ENCODE measurements at places on chromosomes 5 and 9. TPM values are rescaled to one million over a fixed set of nuclear protein-coding genes. Genes with fewer than 3 reads are reported as not detected.

DNA sequence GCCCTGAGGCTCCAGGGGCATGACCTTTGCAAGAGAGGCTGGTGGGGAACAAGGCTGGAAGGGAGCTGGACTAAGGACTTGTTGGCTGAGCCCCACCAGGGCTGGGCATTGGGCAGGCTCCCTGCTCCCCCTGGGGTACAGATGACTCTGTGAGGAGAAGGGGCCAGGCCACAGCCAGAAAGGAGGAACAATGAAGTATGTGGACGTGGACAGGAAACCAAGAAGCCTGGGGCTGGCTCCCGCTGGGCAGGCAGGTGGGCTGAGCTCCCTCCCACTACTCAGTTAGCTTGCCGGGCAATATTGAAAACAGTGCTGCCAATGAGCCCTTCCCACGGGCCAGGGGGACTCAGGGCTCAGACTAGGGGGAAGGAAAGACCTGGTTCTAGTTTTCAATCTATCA, 66.1 kb upstream of the SPTLC1 start:
- H3K27ac ChIP-seq: no peak overlapping the region
- no peaks in the 10 kb centered on the region for H3K36me3 ChIP-seq
- H3K27me3 ChIP-seq: no peaks in the 10 kb centered on the region
- H3K4me1 ChIP-seq: no peaks in the 10 kb centered on the region
- H3K4me3 ChIP-seq: no peak overlapping the region

GRCh38 chr5:175478008-175478383, 364 bp upstream of the SFXN1 start:
- H3K27me3 ChIP-seq: no peaks in the 10 kb centered on the region
- no peak for DNase-seq
- H3K4me1 ChIP-seq: peaks cover 26% of the 10 kb centered on the region
- peaks cover 11% of the 10 kb centered on the region for H3K36me3 ChIP-seq
- no peak overlapping the region for H3K27ac ChIP-seq
- peak overlapping the region; percentile 71 for H3K4me3 ChIP-seq

GRCh38 chr5:57887851-57888621, 405.4 kb upstream of the ACTBL2 start:
- H3K27ac ChIP-seq: peak overlapping the region; percentile 89
- H3K4me3 ChIP-seq: no peak overlapping the region
- no peaks in the 10 kb centered on the region for H3K36me3 ChIP-seq
- no peaks in the 10 kb centered on the region for H3K27me3 ChIP-seq
- H3K4me1 ChIP-seq: peaks cover 54% of the 10 kb centered on the region
- DNase-seq: no peak

- peaks cover 30% of the 10 kb centered on the region for H3K36me3 ChIP-seq
- H3K4me1 ChIP-seq: peaks cover 4% of the 10 kb centered on the region
- no peak for DNase-seq
- no peaks in the 10 kb centered on the region for H3K27me3 ChIP-seq
These were observed 46.6 kb downstream of the ATG10 start for GRCh38 chr5:82018462-82018861.

GRCh38 chr9:110213413-110214044, 5.6 kb upstream of the C9orf152 start:
- H3K4me3 ChIP-seq: no peak overlapping the region
- H3K27me3 ChIP-seq: peaks cover 5% of the 10 kb centered on the region
- peaks cover 5% of the 10 kb centered on the region for H3K4me1 ChIP-seq
- no peak for DNase-seq
- no peaks in the 10 kb centered on the region for H3K36me3 ChIP-seq
- no peak overlapping the region for H3K27ac ChIP-seq

DNA sequence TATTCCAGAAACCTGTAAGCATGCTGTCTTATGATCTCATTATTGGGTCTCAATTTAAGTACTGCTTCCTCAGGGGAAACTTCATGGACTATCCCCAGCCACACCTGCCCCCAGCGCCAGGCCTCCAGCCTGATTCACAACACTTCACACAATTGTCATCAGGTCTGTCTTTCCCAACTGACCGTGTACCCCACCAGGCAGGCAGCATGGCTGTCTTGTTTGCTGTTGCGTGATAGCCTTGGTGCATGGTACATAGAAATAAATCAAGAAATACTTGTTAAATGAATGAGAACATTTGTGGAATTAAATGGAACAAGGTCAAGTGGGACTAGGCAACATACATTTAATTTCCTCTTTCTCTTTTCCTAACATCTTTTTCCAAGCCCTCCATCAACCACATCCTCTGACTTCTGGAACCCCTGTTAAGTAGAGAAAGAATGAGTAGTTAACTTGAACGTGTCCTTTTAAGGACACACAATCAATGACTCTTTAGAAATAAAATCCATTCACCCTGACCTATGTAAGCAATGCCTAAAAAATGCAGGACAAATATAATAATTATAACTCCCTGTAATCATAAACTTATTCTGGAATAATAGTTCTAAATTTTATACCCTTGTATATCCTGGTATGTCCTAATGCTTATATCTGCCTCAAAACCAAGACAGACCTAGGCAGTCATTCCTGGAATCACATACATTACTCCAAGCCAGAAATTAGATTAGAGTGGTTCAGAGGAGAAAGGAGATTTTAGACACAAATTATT, 17.2 kb upstream of the THG1L start:
- H3K4me1 ChIP-seq: peaks cover 5% of the 10 kb centered on the region
- H3K27ac ChIP-seq: no peak overlapping the region
- H3K4me3 ChIP-seq: no peak overlapping the region
- no peak for DNase-seq
- H3K27me3 ChIP-seq: no peaks in the 10 kb centered on the region

DNA sequence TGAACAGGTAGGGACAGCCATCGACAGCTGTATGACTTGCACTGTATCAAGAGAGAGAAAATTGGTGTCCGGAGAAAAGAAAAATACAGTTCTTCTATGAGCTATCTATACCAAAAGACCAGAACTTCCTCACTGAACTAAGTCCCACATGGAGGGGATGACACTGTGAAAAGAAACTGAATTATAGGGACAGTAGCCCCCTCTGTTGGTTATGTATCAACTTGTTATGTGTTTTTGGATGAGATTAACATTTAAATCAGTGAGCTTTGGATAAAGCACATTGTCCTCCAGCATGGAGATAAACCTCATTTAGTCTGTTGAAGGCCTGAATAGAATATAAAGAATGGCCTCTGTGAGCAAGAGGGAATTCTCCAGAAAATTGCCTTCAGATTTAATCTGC, 176.6 kb upstream of the SH3GL2 start:
- H3K27ac ChIP-seq: no peak overlapping the region
- peaks cover 11% of the 10 kb centered on the region for H3K36me3 ChIP-seq
- no peak for DNase-seq
- no peaks in the 10 kb centered on the region for H3K27me3 ChIP-seq

DNA sequence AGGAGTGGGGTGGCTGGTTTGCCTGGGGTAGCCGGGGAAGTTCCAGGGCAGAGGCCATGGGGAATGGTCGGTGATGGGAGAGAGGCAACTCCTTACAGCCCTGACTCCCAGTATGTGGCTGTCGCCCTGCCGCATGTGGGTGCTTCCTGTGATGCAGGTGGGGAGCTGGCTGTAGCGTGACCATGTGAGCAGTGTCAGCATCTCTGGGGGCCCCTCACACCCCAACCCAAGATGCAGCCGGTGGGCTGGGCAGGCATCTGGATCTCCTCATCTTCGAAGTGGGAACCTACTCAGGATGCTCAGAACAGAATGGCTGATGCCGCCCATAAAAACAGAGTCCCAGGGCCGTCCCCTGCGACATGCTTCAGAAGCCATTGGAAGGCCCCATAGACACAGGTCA, 45.0 kb downstream of the BARX1 start:
- no peak for DNase-seq
- no peaks in the 10 kb centered on the region for H3K36me3 ChIP-seq
- H3K4me1 ChIP-seq: peaks cover 23% of the 10 kb centered on the region
- no peak overlapping the region for H3K27ac ChIP-seq
- H3K27me3 ChIP-seq: peaks cover 26% of the 10 kb centered on the region

- H3K4me1 ChIP-seq: peaks cover 11% of the 10 kb centered on the region
- H3K27me3 ChIP-seq: no peaks in the 10 kb centered on the region
- H3K36me3 ChIP-seq: no peaks in the 10 kb centered on the region
- H3K4me3 ChIP-seq: no peak overlapping the region
- H3K27ac ChIP-seq: peak overlapping the region; percentile 49
These were observed 290.0 kb downstream of the CETN3 start for GRCh38 chr5:90119531-90119971.

GRCh38 chr9:92033307-92033706, 81.9 kb downstream of the SPTLC1 start:
- no peaks in the 10 kb centered on the region for H3K4me1 ChIP-seq
- H3K36me3 ChIP-seq: peaks cover 31% of the 10 kb centered on the region
- DNase-seq: no peak
- no peak overlapping the region for H3K27ac ChIP-seq
- H3K4me3 ChIP-seq: no peak overlapping the region

GRCh38 chr9:1047591-1048230, 2.4 kb upstream of the DMRT2 start:
- peak overlapping the region; percentile 10 for H3K4me3 ChIP-seq
- no peak overlapping the region for H3K27ac ChIP-seq
- no peak for DNase-seq
- peaks cover 4% of the 10 kb centered on the region for H3K36me3 ChIP-seq
- peaks cover 40% of the 10 kb centered on the region for H3K4me1 ChIP-seq

DNA sequence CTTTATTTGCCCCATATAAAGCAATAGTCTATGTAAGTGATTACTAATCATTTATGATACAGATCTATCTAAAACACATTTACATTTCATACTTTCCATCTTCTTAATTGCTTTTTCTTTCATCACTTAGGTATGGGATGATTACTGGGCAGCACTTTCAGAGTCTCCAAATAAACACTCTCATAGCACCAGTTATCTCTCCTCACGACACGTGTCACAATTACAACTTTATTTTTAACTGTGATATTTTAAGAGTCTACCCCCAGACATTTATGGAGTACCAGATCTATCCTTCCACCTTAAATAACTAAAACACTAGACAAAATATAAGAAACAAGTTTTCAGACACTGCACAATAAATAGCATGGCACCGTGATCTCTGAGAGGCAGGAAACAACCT, 32.9 kb downstream of the HOMER1 start:
- DNase-seq: no peak
- H3K36me3 ChIP-seq: peaks cover 12% of the 10 kb centered on the region
- H3K27me3 ChIP-seq: no peaks in the 10 kb centered on the region
- no peak overlapping the region for H3K27ac ChIP-seq
- no peak overlapping the region for H3K4me3 ChIP-seq

DNA sequence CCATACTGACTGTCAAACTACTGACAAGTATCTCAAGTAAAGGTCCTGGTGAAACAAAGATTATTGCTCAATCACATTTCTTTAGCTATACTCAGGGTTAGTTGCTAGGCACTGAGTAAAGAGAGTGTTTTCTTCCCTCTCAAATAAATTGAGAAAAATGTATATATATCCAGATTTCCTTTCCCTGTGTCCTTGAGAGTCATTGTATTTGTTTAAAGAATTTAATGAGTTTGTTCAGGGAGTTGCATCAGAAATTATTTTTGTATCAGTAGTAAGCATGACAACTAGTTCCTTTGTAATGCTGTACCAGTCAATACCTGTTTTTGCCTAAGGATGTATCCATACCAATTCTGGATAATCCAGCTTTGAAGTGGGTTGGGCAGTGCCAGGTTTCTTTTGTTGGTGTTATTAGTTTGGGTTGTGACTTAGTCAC, 3.2 kb upstream of the ANKHD1 start:
- H3K4me3 ChIP-seq: no peak overlapping the region
- H3K27ac ChIP-seq: no peak overlapping the region
- H3K36me3 ChIP-seq: no peaks in the 10 kb centered on the region
- H3K27me3 ChIP-seq: no peaks in the 10 kb centered on the region
- no peak for DNase-seq

DNA sequence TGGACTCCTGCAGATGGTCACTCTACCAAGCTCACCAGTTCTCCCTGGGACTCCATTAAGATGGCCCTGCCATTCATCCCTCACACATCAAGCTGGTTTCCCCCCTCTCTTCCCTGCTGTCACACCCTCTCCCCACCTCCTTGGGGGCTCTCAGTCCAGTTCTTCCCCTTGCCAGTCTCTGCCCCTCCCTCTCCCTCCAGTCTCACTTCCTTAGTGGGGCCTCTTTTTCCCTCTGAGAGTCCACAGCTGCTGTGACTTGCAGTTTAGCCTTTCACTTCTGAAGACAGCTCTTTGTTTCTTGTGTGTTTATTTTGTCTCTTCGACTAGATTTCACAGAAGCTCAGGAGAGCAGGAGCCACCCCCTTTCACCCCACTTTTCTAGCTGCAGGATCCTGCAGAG, 10.5 kb downstream of the DOCK2 start:
- H3K27me3 ChIP-seq: peaks cover 37% of the 10 kb centered on the region
- no peak overlapping the region for H3K27ac ChIP-seq
- H3K4me3 ChIP-seq: no peak overlapping the region

DNA sequence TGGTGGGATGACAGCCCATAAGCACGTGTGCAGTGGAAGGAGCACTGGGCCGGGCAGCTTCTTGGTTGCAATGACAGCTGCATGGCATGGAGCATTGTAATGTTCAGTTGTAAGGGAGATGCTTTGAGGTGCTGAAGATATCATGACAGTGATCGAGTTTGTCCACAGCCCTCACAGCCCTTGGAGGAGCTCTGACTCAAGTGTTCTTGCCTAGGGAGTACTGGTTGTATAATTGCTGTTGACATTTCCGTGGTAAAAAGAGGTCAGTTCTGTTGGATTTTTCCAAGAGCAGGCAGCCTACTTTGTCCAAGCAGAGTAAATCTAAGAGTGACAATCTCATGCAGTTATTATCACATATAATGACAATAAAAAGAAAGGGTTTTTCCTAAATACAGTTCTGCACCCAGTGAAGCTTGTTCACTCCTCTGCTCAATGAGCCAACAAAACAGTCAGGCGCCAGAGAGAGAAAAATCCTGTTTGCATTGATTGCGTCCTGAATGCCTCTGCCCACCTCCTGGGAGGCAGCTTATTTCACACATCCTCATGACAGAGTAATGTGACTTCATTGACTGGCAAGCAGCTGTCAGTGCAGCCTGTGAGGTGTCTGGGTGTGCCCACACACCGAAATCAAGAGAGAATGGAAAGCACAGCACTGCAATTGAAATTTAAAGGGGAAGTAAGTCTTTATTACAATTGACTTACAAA, 248.0 kb downstream of the NTRK2 start:
- H3K27ac ChIP-seq: no peak overlapping the region
- H3K27me3 ChIP-seq: peaks cover 14% of the 10 kb centered on the region
- H3K36me3 ChIP-seq: no peaks in the 10 kb centered on the region
- no peaks in the 10 kb centered on the region for H3K4me1 ChIP-seq
- no peak overlapping the region for H3K4me3 ChIP-seq

DNA sequence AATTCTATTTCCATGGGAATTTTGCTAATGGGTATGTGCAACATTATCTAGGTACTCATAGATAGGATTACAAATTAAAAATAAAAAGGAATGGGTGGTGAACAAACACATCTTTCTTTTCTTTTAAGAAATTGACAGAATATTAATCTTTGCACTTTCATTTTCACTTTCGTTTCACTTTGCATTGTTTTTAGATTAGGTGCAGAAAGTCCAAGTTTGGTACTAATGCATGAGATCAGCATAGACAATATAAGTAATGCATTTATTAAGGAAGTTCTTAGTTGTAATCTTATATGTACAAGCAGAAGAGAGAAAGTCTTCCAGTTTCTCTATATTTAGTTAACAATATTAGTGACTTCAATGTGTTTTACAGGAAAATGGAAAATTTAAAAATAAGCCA, 196.5 kb downstream of the COMMD10 start:
- no peak overlapping the region for H3K27ac ChIP-seq
- H3K4me1 ChIP-seq: no peaks in the 10 kb centered on the region
- DNase-seq: no peak
- no peaks in the 10 kb centered on the region for H3K27me3 ChIP-seq
- H3K4me3 ChIP-seq: no peak overlapping the region

Gene MRPL41
- total RNA-seq: 26.2 TPM

Gene IFNK
- total RNA-seq: not detected

Gene KIF27
- total RNA-seq: 13.2 TPM

Gene ARL14EPL
- 0.25 TPM for total RNA-seq

Gene PKD2L2
- not detected for total RNA-seq

All from mesothelial cell of epicardium (in vitro differentiated cells).